Activated B cell treated with CpG ODN at 0.5 μM for 24 hours (primary cell): ENCODE measurements at places on chromosomes 1 and 21. TPM values are rescaled to one million over a fixed set of nuclear protein-coding genes. Genes with fewer than 3 reads are reported as not detected.

GRIK1 gene
- not detected in 2 replicates for total RNA-seq

IGSF9 gene
- not detected in 2 replicates for total RNA-seq

RGS13 gene
- total RNA-seq: 0.49 and 0.60 TPM in 2 replicates

AGO1 gene
- 30.3 and 34.3 TPM in 2 replicates for total RNA-seq

FAM131C gene
- total RNA-seq: not detected in 2 replicates

S100A7 gene
- not detected in 2 replicates for total RNA-seq

C1QC gene
- not detected in 2 replicates for total RNA-seq

CLDN8 gene
- total RNA-seq: not detected in 2 replicates

TNFSF18 gene
- total RNA-seq: not detected in 2 replicates

ETNK2 gene
- 0.16 and 0.44 TPM in 2 replicates for total RNA-seq

DEDD gene
- total RNA-seq: 39.5 and 40.5 TPM in 2 replicates

NCF2 gene
- 101 TPM in 2 replicates for total RNA-seq

STUM gene
- total RNA-seq: 0.33 and 0.34 TPM in 2 replicates

NCDN gene
- total RNA-seq: 15.2 and 18.4 TPM in 2 replicates

SSR2 gene
- total RNA-seq: 136 and 146 TPM in 2 replicates

ZNF683 gene
- not detected in 2 replicates for total RNA-seq

FCRLA gene
- total RNA-seq: 175 and 178 TPM in 2 replicates

FCAMR gene
- not detected in 2 replicates for total RNA-seq

C1orf94 gene
- total RNA-seq: not detected in 2 replicates

UBE2U gene
- not detected in 2 replicates for total RNA-seq

PRAMEF33 gene
- total RNA-seq: not detected in 2 replicates

TRIM67 gene
- total RNA-seq: not detected in 2 replicates

LDLRAD1 gene
- total RNA-seq: not detected in 2 replicates

RNU1-2 gene
- total RNA-seq: 3,526 and 4,195 TPM in 2 replicates

CD84 gene
- 57.5 and 65.5 TPM in 2 replicates for total RNA-seq

NCAM2 gene
- total RNA-seq: not detected in 2 replicates

CALML6 gene
- 0.73 and 1.3 TPM in 2 replicates for total RNA-seq

ETV3 gene
- total RNA-seq: 26.6 and 31.3 TPM in 2 replicates

NEGR1 gene
- total RNA-seq: not detected in 2 replicates

PAQR6 gene
- total RNA-seq: 1.6 and 1.8 TPM in 2 replicates

PBX1 gene
- total RNA-seq: not detected in 2 replicates

LMX1A gene
- not detected in 2 replicates for total RNA-seq

C1orf210 gene
- not detected in 2 replicates for total RNA-seq

SIM2 gene
- total RNA-seq: not detected in 2 replicates

SLC45A1 gene
- total RNA-seq: 0.33 and 0.34 TPM in 2 replicates

IL6R gene
- total RNA-seq: 3.3 and 5.1 TPM in 2 replicates

LY9 gene
- 63.6 and 71.6 TPM in 2 replicates for total RNA-seq
